ENCODE measurements at places on chromosomes 1 and 21. TPM values are rescaled to one million over a fixed set of nuclear protein-coding genes. Genes with fewer than 3 reads are reported as not detected.

DNA sequence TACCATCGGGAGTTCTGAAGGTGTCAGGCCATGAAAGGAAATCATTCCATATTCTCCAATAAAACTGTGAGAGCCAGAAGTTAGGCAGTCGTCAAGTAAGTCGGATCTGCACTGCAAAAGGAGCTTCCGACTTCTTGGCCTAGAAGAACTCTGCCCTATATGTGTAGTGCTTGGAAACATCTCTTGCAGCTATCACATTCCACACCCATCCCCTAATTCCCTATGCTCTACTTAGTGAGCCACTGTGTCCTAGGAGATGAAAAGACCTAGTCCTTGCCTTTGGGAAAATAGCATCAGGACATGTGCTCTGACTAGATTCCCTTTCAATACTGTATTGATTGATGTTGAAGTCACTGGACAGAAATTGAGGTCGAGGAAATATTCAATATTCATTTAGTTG, 8.2 kb upstream of the GJA9 start:
- no peak for DNase-seq

DNA sequence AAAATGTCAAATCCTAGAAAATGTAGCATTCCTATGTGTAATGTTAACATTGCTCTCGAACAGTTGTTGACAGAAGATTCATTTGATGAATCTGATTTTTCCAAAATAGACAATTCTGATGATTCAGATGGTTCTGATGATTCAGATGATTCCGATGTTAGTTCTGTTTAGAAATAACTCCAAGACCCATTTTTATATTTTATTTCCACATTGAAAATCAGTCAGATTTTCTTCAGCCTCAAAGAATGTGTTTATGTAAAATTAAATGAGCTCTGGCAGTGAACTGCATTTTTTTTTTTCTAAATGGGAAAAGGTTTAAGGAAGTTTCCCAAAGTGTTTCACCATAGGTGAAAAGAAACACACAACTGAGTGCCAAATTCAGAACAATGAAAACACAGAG, 136.5 kb downstream of the TSEN15 start:
- DNase-seq: no peak

DNA sequence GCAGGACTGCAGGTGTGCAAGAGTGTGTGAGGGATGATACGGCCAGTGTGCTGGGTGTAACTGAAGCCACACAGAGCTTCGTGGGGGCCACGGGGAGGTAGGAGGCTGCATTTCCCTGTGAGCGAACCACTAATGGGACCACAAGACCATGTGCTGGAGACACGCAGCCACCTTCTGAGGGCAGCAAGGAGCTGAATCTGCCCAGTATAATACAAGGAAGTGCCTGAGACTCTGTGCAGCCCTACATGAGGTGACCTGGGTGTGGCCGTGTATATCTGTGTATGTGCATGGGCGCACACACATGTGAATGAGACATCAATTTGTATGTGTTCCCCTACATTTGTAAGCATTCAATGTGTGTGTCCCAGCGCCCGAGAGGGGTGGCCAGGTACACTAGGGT, 50.8 kb downstream of the CHD5 start:
- no peak for DNase-seq

- DNase-seq: no peak
Measured at GRCh38 chr1:157315544-157315943, 177.3 kb upstream of the ETV3 start.

DCST1 gene
- not detected for polyA plus RNA-seq

DNA sequence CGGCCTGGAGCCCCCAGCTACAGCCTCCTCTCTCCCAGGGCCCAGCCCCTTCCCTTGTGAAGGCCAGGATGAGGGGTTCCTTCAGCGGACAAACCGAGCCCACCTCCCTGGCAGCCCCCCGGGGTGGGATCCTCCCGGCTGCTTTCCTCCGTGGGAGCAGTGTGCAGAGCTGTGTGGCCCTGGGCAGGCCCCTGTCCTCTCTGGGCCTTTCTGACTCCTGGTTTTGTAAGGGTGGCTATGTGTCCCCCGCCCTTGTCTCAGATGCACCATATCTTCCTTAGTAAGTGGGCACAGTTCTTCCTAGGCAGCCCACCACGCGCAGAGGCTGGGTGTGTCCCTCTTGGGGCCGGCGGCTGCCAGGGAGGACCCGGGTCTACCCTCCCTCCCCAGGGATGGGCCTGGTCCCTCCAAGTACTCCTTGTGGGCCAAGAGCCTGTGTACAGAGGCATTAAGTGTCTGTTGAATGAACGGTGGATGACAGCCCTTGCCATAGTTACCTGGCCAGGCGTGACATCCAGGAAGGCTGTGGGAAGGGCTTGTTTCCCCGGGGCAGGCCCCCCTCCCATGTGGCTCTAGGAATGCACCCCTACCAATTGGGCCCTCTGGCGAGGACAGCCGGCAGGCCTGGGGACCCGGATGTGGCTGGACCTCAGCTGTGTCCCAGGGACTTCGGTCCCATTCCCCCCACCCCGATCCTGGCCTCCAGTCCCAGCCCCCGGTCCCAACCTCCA, 3.8 kb downstream of the SMIM1 start:
- DNase-seq: no peak

TSTD1 gene
- polyA plus RNA-seq: 10.4 TPM

ADGRL4 gene
- 9.2 TPM for polyA plus RNA-seq

- no peak for DNase-seq
Measured at GRCh38 chr1:112054510-112054909, 65.0 kb upstream of the KCND3 start.

DNA sequence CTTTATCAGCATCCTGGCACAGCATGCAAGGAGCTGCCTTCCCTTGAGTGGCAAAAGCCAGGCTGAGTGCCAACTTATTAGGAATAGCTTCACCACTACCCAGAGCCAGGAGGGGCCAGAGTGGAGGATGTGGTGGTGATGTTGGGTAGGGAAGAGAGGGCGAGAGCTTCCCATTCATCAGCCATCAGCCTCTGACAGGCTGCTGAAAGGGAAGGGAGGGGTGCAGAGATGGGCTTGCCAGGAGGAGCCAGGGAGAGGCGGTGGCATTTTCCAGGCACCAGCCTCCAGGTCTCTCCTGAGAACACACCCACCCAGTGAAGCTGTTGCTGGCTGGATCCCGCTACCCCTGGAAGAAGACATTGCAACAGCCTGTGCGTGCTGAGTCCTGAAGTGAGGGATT, 168.5 kb downstream of the ACTL8 start:
- DNase-seq: no peak

IFI44L gene
- 1.6 TPM for polyA plus RNA-seq

GRCh38 chr1:6384962-6385361, 8.6 kb downstream of the ACOT7 start:
- no peak for DNase-seq

ABCG1 gene
- 3.5 TPM for polyA plus RNA-seq

DNA sequence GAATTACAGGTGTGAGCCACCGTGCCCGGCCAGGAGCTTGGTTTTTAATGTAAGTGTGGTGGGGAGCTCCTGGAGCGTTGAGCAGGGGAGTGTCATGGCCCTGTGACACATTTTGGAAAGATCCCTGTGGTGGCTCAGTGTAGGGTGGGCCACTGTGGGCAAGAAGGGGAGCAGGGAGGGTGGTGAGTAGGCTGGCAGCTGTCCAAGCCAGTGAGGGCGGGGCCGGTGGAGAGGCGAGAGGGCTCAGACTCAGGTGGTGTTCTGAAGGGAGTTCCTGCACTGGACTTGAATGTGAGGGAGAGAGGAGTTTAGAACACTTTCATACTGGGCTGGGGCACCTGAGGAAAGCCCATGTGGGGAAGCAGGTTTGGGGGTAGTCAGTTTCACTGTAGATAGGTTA, 3.1 kb upstream of the EVA1B start:
- DNase-seq: no peak

- DNase-seq: no peak
Measured at GRCh38 chr21:15134701-15135470, 70.1 kb upstream of the NRIP1 start.

DNA sequence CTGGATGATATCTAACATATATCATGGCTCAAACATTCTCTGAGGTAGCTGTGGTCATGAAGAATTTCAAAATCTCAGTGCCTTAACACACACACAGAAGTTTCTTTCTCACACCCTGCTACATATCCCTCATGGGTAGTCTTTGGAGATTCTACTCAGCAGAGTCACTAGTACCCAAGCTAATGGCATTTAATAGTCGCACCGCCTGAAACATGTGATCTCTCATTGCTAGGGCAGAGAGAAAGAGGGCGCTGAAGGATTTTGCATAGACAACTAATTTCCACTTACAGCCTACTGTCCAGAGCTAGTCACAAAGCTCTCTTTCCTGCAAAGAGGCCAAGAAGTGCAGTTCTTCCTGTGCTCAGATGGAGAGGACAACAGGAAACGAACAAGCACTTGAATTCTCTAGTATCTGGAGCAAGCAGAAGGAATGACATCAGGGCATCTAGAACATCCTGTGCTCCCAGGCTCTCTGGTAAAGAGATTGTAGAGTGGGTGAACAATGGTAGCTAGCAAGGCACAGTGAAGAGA, 183.4 kb upstream of the PTBP2 start:
- no peak for DNase-seq

- DNase-seq: no peak
Measured at GRCh38 chr1:215475796-215476481, 91.2 kb upstream of the KCTD3 start.

- DNase-seq: peak; percentile 33
Measured at GRCh38 chr1:232704694-232705680, 75.1 kb upstream of the SIPA1L2 start.

DNA sequence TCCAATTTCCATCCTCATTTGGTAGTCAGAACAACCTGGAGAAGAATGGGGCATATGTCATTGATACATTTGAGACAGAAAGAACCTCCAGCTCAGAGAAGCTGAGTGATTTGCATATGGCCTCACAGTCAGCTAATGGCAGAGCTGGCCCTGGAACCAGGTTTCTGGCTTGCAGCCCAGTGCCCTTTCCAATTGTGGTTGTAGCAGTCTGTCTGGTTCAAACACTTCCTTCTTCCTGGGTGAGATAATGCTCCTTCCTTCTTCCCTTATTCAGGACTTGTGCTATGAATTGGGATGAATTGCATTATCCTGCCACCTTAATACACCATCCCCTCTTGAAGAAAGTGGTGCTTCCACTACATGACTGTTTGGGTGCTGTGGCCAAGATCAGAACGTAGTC, 24.2 kb downstream of the SLC5A9 start:
- DNase-seq: peak; percentile 31

FLG2 gene
- not detected for polyA plus RNA-seq

DNA sequence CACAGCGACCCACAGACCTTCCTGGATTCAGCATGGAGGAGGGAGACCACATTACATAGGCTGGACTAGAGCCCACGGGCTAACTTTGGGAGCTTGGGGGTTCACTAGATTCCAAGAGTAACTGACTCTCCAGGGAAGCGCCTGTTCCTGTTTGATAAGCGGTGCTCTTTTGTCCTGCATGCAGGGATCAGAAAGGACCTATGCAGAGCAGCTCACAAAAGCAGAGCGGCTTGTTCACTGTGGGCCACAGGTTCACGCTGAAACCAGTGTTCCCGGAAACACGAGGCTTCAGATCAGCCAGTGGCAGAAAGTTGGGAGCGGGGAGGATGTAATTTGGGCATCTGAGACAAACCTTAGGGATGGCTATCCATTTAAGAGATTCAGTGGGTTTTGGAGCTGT, 403.9 kb downstream of the PCP4 start:
- no peak for DNase-seq

GRCh38 chr1:245742896-245743295, 588.1 kb downstream of the KIF26B start:
- no peak for DNase-seq

DNA sequence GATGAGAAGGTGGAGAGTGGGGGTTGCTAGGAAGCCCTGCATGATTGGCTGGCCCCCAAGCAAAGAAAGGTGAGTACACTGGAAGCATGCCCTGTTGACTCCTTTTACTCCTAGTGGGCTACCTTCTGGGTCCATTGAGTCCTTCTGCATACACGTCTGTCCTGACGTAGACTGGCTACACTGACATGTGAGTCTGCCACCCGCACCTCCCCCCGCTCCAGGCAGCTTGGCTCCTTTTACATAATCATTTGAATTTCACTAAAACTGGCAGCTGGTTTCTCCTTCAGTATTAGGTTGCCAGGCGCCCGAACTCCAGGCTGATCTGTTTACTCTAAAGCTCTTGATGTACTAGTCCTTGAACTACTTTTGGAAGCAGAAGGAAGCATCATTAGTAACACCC, 8.7 kb downstream of the MRPS21 start:
- no peak for DNase-seq

DNA sequence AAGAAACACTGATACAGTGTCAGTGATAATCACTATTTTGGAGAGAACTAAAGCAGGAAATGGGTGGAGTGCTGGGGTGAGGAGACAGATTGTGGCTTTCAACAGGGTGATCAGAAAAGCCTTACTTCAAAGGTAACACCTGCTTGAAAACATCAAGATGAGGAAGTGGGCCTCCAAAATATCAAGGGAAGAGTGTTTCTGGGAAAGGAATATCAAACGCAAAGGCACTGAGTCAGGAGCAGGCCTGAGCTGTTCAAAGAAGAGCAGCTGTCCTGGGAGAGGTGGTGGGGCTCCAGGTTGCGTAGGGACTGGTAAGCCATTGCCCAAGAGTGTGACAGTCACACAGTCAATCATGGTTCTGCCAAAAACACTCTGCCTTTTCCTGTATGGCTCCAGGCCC, 47.1 kb upstream of the ATP1A1 start:
- DNase-seq: peak; percentile 30

- DNase-seq: no peak
Measured at GRCh38 chr1:41868241-41868998, 50.3 kb downstream of the HIVEP3 start.

DNA sequence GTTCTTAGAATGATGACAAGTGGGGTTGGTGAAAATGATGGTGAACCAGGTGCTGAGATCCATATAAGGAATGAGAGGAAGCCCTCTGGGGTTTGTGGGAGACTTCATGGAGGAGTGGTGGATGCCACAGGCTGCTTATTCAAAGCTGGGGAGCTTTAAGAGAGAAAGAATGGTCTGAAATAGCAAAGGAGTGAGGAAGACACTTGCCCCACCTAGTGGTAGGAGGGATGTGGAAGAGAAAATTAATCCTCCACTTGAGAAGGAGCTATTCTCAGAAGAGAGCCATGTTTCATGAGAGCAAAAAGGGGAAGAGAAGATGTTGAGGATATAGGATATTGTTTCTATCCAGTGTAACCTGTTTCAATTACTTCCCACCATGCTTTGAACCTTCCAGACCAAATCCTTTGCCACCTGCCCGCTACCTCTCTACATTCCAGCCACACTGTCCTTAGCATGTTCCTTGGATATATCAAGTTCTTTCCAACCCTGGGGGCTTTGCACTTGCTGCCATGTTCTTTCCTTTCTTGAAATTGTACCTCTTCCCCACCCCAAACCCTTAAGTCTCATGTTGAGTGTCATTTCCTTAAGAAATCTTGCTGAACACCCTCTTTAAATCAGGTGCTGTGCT, 19.6 kb upstream of the ZNF648 start:
- DNase-seq: no peak

PTPRU gene
- polyA plus RNA-seq: 31.4 TPM

NHLH1 gene
- 0.06 TPM for polyA plus RNA-seq

- no peak for DNase-seq
Measured at GRCh38 chr1:100876291-100876690, 18.4 kb downstream of the EXTL2 start.

All from psoas muscle (tissue), 8 donors.